ENCODE measurements at places on chromosomes 3 and 15. TPM values are rescaled to one million over a fixed set of nuclear protein-coding genes. Genes with fewer than 3 reads are reported as not detected.

Gene SLC6A11
- total RNA-seq: 1.0 TPM

Gene TMOD2
- total RNA-seq: 70.4 TPM

Gene LRRC34
- 7.0 TPM for total RNA-seq

Gene NPAP1
- 0.13 TPM for total RNA-seq

Gene KLHL40
- total RNA-seq: not detected

Gene PTX3
- total RNA-seq: 14.8 TPM

Gene P2RY14
- total RNA-seq: 10.0 TPM

Gene EIF4A2
- total RNA-seq: 883 TPM

Gene GOLGA6D
- total RNA-seq: 0.32 TPM

Gene ST6GAL1
- total RNA-seq: 16.5 TPM

Gene C3orf80
- total RNA-seq: 3.3 TPM

Gene MORC1
- not detected for total RNA-seq

Gene PP2D1
- total RNA-seq: 0.63 TPM

Gene CPA3
- total RNA-seq: not detected

Gene SIDT1
- total RNA-seq: 1.8 TPM

Gene SYNPR
- total RNA-seq: 2.3 TPM

Gene EFCC1
- 0.29 TPM for total RNA-seq

Gene CPLX3
- 0.23 TPM for total RNA-seq

Gene CCDC54
- total RNA-seq: 0.24 TPM

Gene DAZL
- not detected for total RNA-seq

Gene ECE2
- total RNA-seq: 0.10 TPM

Gene ZCWPW2
- 1.0 TPM for total RNA-seq

Gene GOLGA6A
- 2.2 TPM for total RNA-seq

Gene LMAN1L
- 0.15 TPM for total RNA-seq

Gene PATL2
- 0.68 TPM for total RNA-seq

Gene IGF2BP2
- total RNA-seq: 41.5 TPM

Gene FRMD5
- total RNA-seq: 2.4 TPM

Gene MYNN
- 13.4 TPM for total RNA-seq

Gene CACNA1D
- total RNA-seq: 6.6 TPM

Gene AP3B2
- 30.0 TPM for total RNA-seq

Gene ITIH4
- total RNA-seq: 1.7 TPM

Gene PCBP4
- 197 TPM for total RNA-seq

Gene FYCO1
- total RNA-seq: 15.7 TPM

Gene ALG1L2
- total RNA-seq: 3.1 TPM

Gene FOXL2
- 0.22 TPM for total RNA-seq

Gene CLDN1
- total RNA-seq: 0.39 TPM

Gene MUC20
- 1.7 TPM for total RNA-seq

Gene CELF6
- total RNA-seq: 7.1 TPM

Gene PRR23A
- total RNA-seq: not detected

Gene OR5K2
- 0.93 TPM for total RNA-seq

Gene SPINT1
- 0.31 TPM for total RNA-seq

Gene CCRL2
- total RNA-seq: 0.23 TPM

Gene CRBN
- total RNA-seq: 56.3 TPM

Gene SYNM
- total RNA-seq: 9.7 TPM

Gene COPB2
- total RNA-seq: 161 TPM

Gene CCR3
- 0.45 TPM for total RNA-seq

Data from motor neuron (in vitro differentiated cells).